ENCODE measurements at places on chromosomes 6 and 20.

DNA sequence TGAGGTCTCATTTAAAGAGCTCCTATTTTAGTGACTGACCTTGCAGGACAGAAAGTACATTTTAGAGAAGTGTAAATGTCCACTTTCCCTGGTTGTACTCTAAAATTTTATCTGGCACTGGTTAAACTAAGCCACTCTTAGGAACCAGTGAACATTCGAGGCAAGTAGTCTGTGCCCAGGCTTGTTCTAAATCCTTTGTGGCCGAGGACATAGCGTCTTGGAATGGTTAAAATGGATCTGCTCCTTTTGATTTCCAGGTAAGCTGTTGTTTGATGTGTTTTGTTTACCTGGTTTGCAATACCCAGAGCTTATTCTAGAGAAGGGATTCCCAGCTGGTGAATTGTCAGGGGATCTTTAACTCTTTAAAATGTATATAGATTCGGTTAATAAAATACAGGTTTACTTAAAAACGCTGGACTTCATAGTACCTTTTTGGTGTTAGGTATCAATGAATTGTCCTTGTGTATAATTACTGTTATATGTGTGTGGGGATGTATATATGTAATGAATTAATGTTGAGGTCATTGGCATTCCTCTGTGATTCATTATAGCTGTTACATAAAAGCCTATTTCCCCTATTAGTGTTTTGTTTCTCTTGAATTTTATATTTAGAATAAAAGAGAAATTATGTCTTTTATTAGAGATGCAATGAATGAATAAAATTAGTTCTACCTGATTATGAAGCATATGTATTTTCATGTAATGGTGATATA, 15.8 kb downstream of the SNX9 start:
- no peak for DNase-seq

- DNase-seq: no peak
Measured at GRCh38 chr20:54190217-54190616, 16.4 kb upstream of the CYP24A1 start.

DNA sequence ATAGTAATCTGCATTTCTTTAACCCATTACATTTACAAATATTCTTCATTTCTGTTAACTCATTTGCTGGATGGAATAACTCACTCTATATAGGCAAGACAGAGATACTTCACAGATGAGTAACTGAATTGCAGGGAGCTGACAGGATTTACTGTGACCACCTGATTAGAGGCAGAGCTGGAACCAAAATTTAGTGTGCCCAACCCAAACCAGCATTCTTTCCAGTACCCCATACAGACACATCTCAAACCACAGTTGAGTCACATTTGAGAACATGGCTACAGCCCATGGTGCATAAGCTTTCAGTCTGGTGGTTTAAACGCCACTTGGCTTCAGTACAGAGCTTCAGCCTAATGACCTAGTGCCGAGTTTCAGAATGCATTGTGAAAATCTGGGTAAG, 138.4 kb upstream of the TENT5A start:
- DNase-seq: no peak

- no peak for DNase-seq
Measured at GRCh38 chr6:26372308-26373144, 7.5 kb downstream of the BTN3A2 start.

DNA sequence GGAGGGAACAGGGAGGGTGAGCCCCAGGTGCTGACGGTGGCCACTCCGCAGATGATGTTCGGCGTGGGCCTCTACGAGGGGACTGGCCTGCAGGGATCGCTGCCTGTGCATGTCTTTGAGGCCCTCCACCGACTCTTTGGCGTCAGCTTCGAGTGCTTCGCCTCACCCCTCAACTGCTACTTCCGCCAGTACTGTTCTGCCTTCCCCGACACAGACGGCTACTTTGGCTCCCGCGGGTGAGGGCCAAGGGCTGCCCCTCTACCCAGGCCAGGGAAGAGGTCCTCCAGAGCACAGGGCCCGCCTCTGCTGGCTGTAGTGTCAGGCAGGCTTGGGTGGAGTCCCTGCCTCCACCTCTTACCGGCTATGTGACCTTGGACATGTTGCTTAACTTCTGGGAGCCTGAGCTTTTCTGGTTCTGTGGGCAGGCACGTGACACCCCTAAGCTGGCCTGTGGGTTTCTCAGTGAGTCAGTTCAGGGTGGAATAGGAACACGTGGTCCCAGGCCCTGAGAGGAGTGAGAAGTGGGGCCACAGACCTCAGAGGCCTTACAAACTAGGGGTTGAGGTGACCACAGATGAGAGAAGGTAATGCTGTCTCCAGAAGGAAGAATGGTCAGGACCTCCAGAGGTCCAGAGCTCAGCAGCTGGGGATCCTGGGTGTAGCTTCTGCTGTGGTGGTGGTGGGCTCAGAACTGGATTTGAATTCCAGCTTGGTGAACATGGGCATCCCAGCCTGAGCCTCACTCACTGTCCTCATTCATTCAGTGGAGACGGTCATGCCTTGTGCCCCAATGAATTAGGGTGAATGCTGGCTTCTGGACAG, 11.9 kb downstream of the PCIF1 start:
- no peak for DNase-seq

DNA sequence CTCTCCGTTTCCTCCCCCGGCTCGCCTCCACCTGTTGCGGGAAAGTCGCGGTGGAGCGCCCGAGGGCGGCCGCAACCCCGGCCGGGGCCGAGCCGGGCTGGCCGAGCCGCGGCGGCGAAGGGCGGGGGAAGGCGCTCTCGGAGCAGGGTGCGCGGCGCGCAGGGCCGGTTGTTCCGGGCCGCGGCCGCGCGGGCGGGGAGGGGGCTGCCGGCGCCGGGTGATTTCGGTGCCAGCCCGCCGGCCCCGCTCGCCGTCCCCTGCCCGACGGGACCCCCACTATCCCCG, 235 bp downstream of the MAP7 start:
- DNase-seq: no peak

DNA sequence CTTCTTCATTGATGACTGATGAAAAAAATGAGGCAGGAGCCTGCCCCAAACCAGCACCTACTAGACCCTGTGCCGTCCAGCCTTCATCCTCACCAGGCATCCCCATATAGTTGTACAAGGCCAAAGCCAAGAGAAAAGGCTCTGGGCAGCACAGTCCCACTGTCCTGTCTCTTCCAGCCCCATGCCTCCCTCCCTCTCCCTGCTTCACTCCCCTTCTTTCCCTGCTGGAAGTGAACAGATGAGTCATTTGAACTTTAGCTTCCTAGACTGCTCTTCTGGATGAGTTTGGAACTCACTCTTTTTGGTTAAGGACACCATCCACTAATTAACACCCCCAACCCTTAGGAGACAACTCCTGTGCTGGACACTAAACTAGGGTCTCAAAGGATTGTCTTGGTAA, 235.2 kb downstream of the LRFN2 start:
- DNase-seq: no peak

DNA sequence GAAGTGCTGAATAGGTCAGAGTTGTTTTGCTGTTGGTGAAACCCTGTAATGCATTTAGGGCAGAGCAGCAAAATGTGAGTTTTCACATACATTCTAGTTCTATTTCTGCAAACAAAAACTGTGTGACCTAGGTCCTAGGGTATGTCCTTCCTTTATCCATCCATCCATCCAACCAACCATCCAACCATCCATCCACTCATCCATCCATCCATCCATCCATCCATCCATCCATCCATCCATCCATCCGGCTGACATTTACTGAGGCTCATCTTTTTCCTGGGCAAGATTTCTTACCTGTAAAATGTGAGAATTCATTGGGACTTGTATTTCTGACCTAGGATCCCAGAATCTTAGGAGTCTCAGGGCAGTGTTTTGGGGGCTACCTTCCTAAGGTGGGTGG, 14.5 kb downstream of the PNPLA1 start:
- DNase-seq: no peak

DNA sequence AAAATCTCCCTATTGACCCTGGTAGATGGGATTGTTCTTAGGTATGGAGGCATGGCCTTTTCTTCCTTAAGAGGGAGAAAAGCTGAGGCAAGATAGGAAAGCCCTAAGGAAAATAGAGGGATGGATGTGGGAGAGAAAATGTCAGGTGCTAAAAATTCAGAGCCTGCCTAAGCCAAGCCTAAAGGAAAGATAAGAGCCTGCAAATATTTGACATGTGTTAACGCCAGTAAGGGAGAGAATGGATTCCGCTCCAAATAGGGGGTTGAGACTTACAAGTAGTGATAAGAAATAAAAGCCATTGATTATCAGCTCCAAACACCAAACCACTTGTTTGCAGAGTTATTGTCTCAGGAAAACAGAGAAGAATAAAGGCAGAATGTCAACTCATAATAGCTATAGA, 533.6 kb downstream of the PTPRT start:
- no peak for DNase-seq

- no peak for DNase-seq
Measured at GRCh38 chr6:108359901-108360882, 65.3 kb downstream of the AFG1L start.

GRCh38 chr6:93927731-93928130, 508.4 kb upstream of the EPHA7 start:
- DNase-seq: no peak

DNA sequence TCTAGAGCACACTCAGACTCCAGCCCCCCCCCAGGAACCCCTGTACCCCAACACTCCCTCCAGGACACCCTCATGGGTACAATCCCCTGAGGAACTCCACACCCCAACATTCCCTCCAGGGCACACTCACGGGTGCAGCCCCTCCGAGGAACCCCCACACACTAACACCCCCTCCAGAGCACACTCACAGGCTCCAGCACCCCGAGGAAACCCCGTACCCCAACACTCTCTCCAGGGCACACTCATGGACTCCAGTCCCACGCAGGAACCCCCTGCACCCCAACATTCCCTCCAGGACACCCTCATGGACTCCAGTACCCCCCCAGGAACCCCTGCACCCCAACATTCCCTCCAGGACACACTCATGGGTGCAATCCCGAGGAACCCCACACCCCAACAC, 31.6 kb downstream of the LAMA5 start:
- no peak for DNase-seq

- DNase-seq: no peak
Measured at GRCh38 chr20:44211177-44212039, 837 bp upstream of the OSER1 start.

DNA sequence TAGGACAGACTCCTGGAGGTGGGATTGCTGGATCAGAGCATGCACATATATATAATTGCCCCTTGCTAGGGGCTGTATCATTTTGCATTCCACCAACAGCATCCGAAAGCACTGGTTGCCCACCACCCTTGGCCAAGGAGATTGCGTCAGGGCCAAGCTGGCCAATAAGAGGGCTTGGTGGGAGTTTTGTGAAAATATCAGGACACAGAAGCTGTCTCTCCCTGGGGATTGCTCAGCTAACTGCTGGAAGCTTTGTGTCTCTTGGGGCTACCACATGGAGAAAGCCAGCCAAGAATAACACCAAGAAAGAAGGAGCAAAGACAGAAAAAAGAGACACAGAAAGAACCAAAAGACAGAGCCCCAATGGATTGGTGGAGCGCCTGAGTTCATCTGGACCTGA, 90.6 kb upstream of the RALGAPA2 start:
- no peak for DNase-seq

GRCh38 chr6:93182938-93183479, 236.3 kb downstream of the EPHA7 start:
- no peak for DNase-seq

GRCh38 chr6:360764-361373, 30.7 kb upstream of the IRF4 start:
- DNase-seq: no peak

GRCh38 chr6:63236398-63236817, 25.1 kb downstream of the FKBP1C start:
- DNase-seq: no peak

DNA sequence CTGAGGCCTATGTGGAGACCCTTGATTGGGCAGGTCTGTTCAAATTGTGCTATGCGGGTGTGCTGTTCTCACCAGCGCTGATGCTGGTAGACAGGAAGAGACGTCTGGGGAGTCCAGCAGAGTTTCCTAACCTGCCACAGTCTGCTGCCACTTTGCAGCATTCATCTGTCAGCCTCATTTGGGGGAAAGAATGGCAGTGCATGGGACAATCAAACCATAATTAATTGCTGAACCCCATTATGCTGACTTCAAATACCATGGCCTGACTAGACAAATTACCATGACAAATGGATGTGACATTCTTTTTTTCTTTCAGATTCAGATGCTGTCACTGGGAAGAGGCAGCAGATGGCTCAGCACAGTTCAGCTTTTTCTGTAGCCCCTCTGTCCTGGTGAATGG, 171.4 kb upstream of the SYNDIG1 start:
- no peak for DNase-seq

- no peak for DNase-seq
Measured at GRCh38 chr20:37317316-37317715, 27.9 kb downstream of the MANBAL start.

- DNase-seq: no peak
Measured at GRCh38 chr6:38755207-38755606, 40.1 kb downstream of the DNAH8 start.

GRCh38 chr6:105774247-105774646, 311.9 kb upstream of the PRDM1 start:
- no peak for DNase-seq

GRCh38 chr6:32622545-32623401, 14.4 kb upstream of the HLA-DQA1 start:
- peak; percentile 15 for DNase-seq

DNA sequence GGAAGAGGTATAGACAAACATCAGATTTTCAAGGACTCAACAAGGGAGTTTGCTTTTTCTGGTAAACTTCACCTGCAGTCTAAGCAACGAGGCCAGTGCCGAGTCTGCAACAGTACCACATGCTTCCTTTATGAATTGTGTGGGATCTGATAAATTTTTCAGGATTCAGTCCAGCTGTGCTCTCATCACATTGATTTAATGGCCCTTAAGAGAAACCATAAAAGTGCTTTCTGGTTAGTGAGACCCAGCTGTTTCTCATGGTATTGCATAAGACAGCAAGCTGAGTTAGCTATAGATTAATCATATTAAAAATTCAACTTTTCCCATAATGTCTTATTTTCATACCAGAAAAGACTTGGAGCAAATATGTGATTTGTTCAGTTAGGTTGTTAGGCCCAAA, 291.4 kb downstream of the CENPW start:
- DNase-seq: no peak

GRCh38 chr20:58446264-58446959, 57.4 kb downstream of the VAPB start:
- no peak for DNase-seq

GRCh38 chr6:25018568-25018954, 82.8 kb upstream of the RIPOR2 start:
- DNase-seq: no peak

DNA sequence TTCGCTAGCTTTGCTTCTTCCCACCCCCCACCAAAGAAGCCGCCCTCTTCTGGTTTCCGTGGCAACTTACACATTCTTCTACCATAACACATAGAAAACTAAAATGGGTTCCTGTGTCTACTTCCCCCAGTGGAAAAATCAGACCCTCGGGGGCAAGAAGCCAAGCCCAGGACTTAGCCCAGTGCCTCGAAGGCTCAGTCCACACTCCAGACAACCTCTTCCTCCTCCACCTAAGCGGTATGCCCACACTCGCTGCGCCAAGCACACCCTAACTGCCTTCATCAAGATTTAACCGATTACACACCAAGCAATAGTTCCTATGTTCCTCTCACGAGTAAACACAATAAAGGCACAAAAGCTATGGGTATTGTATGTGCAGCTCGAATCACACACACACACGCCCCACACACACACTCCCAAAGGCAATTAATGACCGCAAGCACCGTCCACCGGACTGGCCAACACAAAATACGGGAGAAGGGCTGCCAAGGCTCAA, 537 bp downstream of the PPIL4 start:
- DNase-seq: peak; percentile 20

GRCh38 chr6:168217880-168218537, 101.6 kb downstream of the DACT2 start:
- DNase-seq: no peak

GRCh38 chr6:66599541-66599940, 892.5 kb upstream of the EYS start:
- no peak for DNase-seq

Measured in stimulated activated CD4-positive, alpha-beta T cell treated with anti-CD3 and anti-CD28 coated beads, Interleukin-4, amount 100 ng/mL, for 48 hours (primary cell).